Aortic smooth muscle cell (primary cell): ENCODE measurements at places on chromosomes 2 and 18. TPM values are rescaled to one million over a fixed set of nuclear protein-coding genes. Genes with fewer than 3 reads are reported as not detected.

The TCF23 gene
- total RNA-seq, result not detected in 2 replicates

The LYPD1 gene
- total RNA-seq, result 11.4 and 21.7 TPM in 2 replicates

The PLB1 gene
- total RNA-seq, result 1.2 and 1.6 TPM in 2 replicates

The GPR39 gene
- total RNA-seq, result 7.5 and 10.7 TPM in 2 replicates

The PSMD1 gene
- 139 and 182 TPM in 2 replicates for total RNA-seq

The RGPD3 gene
- total RNA-seq, result 0.12 and 0.13 TPM in 2 replicates

The ACTG2 gene
- total RNA-seq, result 0.56 TPM in 1 of 2 replicates, not detected in the other

The NPAS2 gene
- total RNA-seq, result 7.3 and 8.3 TPM in 2 replicates

The IHH gene
- under 0.01 TPM in 1 of 2 replicates, not detected in the other for total RNA-seq

The KCNF1 gene
- under 0.01 TPM in 1 of 2 replicates, not detected in the other for total RNA-seq

The CYRIA gene
- 0.87 and 1.5 TPM in 2 replicates for total RNA-seq

The CREG2 gene
- total RNA-seq, result 0.37 and 1.1 TPM in 2 replicates

The SEH1L gene
- total RNA-seq, result 44.5 and 53.9 TPM in 2 replicates

The ARL4C gene
- 153 and 163 TPM in 2 replicates for total RNA-seq

The ANKRD36C gene
- 22.2 and 24.5 TPM in 2 replicates for total RNA-seq

The IKZF2 gene
- total RNA-seq, result 5.5 and 13.8 TPM in 2 replicates

The ACKR3 gene
- total RNA-seq, result 6.0 and 16.2 TPM in 2 replicates

The UGT1A5 gene
- total RNA-seq, result not detected in 2 replicates

The SLC14A1 gene
- total RNA-seq, result 443 and 540 TPM in 2 replicates

The DPP4 gene
- 88.0 and 110 TPM in 2 replicates for total RNA-seq

The CERKL gene
- total RNA-seq, result 0.13 and 0.19 TPM in 2 replicates

The PID1 gene
- total RNA-seq, result 40.8 and 52.9 TPM in 2 replicates

The RIT2 gene
- total RNA-seq, result not detected in 2 replicates

The CCDC68 gene
- 3.9 and 5.8 TPM in 2 replicates for total RNA-seq

The GPBAR1 gene
- total RNA-seq, result 0.19 TPM in 1 of 2 replicates, not detected in the other

The DNAJC5G gene
- not detected in 2 replicates for total RNA-seq

The WDR54 gene
- total RNA-seq, result 24.7 and 32.9 TPM in 2 replicates

The SAG gene
- not detected in 2 replicates for total RNA-seq

The CPO gene
- total RNA-seq, result 0.12 and 0.13 TPM in 2 replicates

The FAM124B gene
- total RNA-seq, result 2.1 and 3.6 TPM in 2 replicates

The ABHD1 gene
- 0.40 TPM in 1 of 2 replicates, not detected in the other for total RNA-seq

The SIX3 gene
- not detected in 2 replicates for total RNA-seq

The EVX2 gene
- not detected in 2 replicates for total RNA-seq

The CCDC121 gene
- total RNA-seq, result 1.8 and 3.2 TPM in 2 replicates

The DSG1 gene
- total RNA-seq, result not detected in 2 replicates

The CNRIP1 gene
- 23.8 and 26.1 TPM in 2 replicates for total RNA-seq

The MALL gene
- total RNA-seq, result 12.3 and 44.5 TPM in 2 replicates

The PRKAG3 gene
- 0.40 and 1.9 TPM in 2 replicates for total RNA-seq

The GRHL1 gene
- 0.19 and 0.26 TPM in 2 replicates for total RNA-seq

The ACMSD gene
- not detected in 2 replicates for total RNA-seq

The MDH1B gene
- total RNA-seq, result 1.3 and 1.7 TPM in 2 replicates

The TPRKB gene
- total RNA-seq, result 22.2 and 23.6 TPM in 2 replicates

The TUBA4B gene
- total RNA-seq, result not detected in 2 replicates

The INHBB gene
- total RNA-seq, result 0.12 and 0.13 TPM in 2 replicates

The PAIP2B gene
- 0.12 and 0.26 TPM in 2 replicates for total RNA-seq

The CYP26B1 gene
- 0.25 and 0.92 TPM in 2 replicates for total RNA-seq

The TGFA gene
- total RNA-seq, result 0.06 TPM in 1 of 2 replicates, not detected in the other
